Activated CD8-positive, alpha-beta memory T cell treated with anti-CD3 and anti-CD28 coated beads for 24 hours (primary cell): ENCODE measurements at places on chromosomes 1 and 21.

- no peak for DNase-seq
Measured at GRCh38 chr1:56803561-56804156, 15.5 kb downstream of the FYB2 start.

- DNase-seq: no peak
Measured at GRCh38 chr1:181090641-181091126, 2.2 kb downstream of the IER5 start.

GRCh38 chr1:180854001-180854400 is 58.7 kb upstream of the KIAA1614 start:
- DNase-seq: no peak

DNA sequence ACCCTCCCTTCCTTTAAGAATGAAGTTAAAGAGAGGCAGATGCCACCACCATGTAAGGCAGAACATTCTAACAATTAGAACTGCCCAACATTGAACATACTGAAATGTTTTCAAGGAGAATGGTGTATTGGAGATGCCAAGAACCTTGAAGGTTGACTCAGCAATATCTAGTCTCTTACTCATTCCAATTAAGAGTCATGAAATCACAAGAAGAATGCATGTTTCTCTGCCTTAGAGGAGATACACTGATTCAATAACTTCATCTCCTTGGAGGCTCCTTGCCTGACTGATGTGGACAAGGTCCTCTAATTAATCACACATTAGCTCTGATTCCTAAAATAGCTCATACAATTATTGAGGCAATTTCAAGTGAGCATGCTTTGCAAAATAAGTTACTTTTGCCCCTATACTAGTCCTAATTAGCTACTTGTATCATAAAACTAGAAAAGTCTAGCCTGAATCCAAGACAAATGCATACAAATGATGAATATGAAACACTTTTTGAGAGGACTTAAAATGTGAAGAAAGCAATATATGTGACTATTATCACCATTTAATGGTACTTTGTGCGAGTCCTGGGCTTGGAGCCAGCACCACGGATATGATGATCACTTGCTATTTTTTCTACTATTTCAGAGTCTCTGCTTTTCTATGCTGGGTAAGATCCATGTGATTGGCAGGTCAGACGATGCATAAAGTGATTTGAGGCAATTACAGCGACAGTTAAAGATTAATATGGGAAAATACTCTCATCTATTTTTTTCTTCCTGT is 114.5 kb downstream of the DSCAM start:
- no peak for DNase-seq

DNA sequence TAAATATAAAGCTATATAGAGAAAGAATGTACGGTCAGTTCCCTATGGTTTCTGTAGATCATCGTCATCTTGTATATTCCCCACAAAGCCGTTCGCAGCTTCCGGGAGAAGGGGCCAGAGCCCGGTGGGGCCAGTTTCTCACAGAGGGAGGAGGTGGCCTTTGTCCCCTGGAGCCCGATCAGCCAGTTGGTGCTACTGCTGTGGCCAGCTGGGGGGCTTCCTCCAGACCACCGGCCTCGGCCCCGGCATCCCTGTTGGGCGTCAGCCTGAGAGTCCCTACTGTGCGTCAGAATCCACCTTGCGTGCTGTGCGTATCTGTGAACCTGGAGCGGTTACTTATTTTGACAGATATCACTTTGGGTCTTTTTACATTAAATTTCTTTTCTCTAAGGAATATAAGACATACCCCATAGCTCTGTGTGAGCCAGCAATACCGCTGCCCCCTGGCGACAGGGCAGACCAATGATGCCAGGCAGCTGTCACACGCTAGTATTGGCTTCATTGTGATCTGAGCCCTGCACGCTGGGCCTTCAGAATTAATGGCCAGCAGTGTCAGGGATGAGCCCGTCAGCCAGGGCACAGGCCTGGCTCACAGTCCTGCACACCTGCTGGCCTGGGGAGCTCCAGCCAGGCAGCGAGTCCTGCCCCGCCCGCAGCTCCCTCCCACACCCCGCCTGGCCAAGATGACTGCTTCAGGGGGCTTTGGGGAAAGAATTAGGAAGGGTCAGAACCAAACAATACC is 145.9 kb downstream of the PGBD5 start:
- peak; percentile 61 for DNase-seq
